ENCODE measurements at places on chromosomes 7 and 10. TPM values are rescaled to one million over a fixed set of nuclear protein-coding genes. Genes with fewer than 3 reads are reported as not detected.

Gene CAMK2B
- total RNA-seq = 0.97 TPM

DNA sequence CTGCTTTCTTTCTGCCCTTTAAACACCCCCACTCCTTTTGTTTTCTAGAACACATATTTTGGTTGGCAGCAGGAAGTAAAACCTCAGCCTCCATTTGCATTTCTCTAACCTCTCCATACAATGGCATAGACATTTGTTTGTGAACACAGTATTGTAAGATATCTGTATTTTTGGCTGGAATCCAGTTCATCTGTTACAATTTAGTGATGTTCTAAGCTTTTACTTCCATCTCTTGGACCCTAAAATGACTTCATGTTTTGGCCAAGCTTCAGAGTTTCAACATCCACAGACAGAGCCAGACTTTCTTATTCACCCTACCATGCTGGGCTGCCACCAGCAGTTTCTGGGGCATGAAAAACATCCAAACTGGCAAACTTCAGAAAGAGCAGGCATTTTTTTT, 21.1 kb upstream of the AUTS2 start:
- no peak for DNase-seq

GRCh38 chr7:29289156-29290021, 94.8 kb downstream of the CHN2 start:
- no peak for DNase-seq

Gene TSPAN33
- total RNA-seq = 11.0 TPM

- no peak for DNase-seq
Observed at GRCh38 chr10:48655411-48656240, 29.0 kb upstream of the WDFY4 start.

Gene FGFBP3
- 3.1 TPM for total RNA-seq

Gene GALNT17
- total RNA-seq = not detected

Measured in activated CD8-positive, alpha-beta T cell treated with anti-CD3 and anti-CD28 coated beads for 36 hours (primary cell).